ENCODE measurements at places on chromosomes 7 and 10.

- no peak for DNase-seq
Measured at GRCh38 chr10:59962756-59963155, 56.4 kb upstream of the CCDC6 start.

DNA sequence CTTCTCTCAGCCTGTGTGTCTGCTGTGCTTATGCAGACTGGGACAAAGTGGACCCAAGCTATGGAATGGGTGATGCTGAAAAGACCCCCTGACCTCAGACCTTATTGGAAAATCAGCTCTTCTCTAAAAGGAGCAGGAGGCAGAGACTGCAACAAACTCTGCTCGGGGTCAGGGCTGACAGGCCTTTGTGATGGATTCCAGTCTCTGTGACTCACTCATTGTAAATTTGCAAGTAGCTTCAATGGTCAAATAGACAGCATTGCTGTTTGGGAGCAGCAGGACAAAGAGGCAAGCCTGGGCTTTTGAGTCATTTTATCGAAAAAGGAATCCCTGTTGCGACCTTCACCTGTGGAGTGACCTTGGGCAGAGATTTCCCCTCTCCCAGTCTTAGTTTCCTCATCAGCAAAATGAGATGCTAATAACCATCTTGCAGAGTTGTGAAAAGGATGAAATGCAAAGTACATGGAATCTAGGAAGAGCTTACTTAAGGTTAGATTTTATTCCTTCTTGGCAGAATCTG lies 26.1 kb upstream of the GPR26 start:
- peak; percentile 7 for DNase-seq

DNA sequence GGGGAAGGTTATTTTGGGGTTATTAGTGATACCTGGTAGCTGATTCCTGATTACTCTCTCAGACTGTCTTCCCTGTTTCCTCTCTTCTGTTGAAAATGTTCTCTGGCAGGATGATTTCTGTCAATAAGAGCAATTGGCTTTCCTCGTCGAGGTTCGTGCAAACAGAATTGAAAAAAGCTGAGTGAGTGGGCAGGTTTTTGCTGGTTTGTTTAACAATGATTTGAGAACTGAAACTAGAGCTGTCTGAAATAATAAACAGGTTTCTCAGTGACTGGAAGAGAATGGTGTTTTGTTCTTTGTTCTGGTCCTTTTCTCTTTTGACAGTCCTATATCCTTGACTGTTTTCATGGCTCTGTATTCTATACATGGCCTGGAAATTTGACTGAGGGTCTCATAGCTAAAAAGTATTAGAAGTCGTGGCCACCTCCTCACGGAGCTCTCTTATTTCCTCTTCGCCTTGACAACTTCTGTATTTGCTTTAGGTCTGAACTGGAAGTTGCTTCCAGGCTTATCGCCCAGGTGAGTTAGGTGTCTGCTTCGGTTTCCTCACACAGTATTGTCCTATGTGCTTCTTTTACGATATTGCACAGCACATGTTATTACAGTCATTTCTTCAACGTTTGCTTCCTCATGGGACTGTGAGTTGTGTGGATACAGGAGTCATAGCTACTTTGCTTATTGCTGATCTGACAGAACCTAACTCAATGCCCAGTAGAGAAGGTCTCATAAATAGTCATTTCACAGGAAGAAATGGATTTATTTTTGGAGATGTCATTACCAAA lies 403.6 kb downstream of the NRG3 start:
- DNase-seq, result no peak

DNA sequence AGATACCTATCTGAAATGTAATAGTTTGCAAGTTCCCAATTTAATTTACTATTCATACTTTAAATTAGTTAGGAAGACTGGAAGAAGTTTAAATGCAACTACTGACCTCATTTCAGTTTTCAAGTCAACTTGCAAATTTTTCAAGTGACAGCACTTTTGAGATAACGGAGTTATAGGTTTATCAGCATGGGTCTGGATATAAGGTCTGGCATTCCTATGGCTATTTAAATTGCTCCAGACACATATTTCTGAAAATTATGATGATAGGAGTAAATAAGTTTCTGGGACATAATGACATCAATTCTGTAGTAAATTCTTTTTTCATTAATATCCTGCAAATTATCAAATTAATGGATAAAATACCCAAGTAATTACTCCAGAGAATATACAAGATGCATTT lies 251.9 kb downstream of the PRKG1 start:
- DNase-seq, result no peak

GRCh38 chr7:5670183-5670935 lies 111.1 kb downstream of the RNF216 start:
- DNase-seq, result no peak

DNA sequence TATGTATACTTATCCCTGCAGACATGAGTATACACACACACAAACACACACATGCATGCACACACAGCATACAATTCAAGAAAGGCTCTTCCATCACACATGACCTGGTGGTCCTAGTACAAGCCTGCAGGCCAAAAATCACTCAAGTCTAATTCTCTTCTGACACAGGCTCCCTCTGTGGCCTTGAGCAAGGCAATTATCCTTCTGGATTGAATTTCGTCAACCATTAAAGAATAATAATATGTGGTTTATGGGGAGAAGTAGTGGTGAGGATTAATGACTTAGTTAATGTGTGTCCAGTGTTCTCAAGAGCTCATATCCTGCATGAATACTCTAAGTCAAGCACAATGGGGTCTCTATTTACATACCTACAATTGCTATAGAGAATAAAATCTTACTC lies 161.8 kb upstream of the KIAA1217 start:
- no peak for DNase-seq

GRCh38 chr7:116216956-116217571 lies 6.7 kb downstream of the TES start:
- DNase-seq, result no peak

- DNase-seq, result no peak
Measured at GRCh38 chr7:11343818-11344413, 370.2 kb downstream of the PHF14 start.

DNA sequence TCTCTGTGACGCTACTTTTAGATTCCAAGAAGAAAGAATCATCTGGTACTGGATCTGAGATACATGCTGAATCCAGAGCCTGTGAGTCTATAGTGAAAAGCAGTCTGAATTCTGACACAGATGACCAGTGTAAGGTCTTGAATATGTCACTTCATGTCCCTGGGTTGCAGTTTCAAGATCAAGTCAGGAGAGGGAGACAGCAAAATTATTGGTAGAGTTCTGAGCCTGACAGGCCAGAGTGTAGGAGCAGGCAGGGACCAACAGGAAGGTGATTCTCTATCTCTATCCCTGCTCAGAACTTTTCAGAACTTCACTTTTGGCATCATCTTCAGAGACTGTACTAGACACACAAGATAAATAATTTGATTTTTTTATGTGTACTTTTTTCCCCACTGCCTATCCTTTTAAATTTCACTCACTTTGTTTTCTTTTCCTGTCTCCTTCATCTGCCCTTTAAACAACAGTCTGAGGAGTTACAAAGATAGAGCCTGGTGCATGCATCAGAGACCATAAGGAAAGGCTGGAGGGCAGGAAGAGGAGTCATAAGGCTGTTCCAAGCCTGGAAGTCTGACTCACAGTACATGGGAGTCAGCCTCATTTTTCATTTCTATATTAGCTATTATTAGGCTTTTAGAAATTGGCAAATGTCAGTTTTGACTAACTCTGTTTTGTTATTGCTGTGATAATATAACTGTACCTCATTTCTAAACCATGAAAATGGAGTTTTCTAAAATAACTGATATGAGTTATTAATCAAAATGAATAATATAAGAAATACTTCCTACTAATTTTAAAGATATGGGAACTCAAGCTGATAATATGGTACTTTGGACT lies 120.2 kb upstream of the TMEM229A start:
- no peak for DNase-seq

GRCh38 chr7:33685503-33685902 lies 219.8 kb upstream of the BMPER start:
- no peak for DNase-seq

DNA sequence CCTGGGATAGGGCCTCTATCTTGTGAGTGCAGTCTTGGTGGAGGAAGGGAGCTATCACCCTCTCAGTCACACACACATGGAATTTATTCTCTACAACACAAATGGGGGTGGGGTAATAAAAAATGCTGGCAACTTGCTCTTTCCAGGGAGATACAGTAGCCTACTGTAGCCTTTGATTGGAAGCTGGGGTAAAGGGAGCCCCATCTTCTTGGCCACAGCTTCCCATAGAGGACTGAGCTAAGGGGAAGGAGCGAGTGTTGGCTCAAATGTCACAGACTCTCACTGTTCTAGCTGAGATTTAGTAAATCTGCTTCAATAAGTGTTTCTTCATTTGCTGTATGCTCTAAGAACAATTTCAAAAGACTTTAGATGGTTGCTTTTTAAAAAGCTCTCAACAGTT lies 222.2 kb upstream of the CXCL12 start:
- DNase-seq, result no peak

GRCh38 chr10:1010703-1011102 lies 15.0 kb downstream of the IDI2 start:
- no peak for DNase-seq

- DNase-seq, result no peak
Measured at GRCh38 chr7:65804887-65805286, 68.0 kb upstream of the VKORC1L1 start.

DNA sequence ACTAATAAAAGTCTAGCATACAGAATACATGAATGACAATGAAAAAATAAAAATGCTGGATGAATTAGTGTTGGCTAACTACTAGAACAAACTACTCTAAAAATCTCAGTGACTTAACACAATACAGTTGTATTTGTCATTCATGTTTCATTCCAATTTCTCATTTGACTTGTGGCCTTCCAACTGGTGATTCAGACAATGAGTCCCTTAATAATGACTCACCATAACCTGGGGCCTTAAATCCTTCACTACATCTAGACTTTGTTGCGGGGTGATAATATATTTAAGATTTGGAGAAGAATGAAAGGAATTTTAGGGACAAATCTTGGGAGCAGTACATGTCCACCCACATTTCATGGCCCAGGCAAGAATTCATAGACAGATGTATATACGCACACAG lies 90.5 kb upstream of the POM121L12 start:
- no peak for DNase-seq

Data from right lobe of liver (tissue), 6 donors.